Stimulated activated CD4-positive, alpha-beta T cell treated with anti-CD3 and anti-CD28 coated beads, Interleukin-15, amount 100 ng/mL, for 48 hours (primary cell): ENCODE measurements at places on chromosomes 5 and 9.

DNA sequence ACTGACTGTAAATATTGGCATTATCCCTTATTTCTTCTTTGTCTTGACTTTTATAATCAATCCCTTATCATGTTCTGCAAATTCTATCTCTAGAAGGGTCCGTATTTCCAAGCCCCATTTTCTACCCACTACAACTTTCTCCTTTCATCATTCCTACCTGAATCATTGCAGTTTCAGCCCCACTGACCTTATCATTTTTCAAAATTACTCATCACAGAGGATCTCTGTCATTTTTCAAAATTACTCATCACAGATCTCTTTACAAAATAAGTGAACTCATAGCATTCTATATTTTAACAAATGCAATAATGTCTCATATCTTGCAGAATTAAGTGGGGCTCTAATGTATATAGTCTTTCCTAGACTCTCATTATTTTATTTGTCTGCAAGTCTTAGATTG lies 256.9 kb upstream of the COX7C start:
- DNase-seq: no peak

DNA sequence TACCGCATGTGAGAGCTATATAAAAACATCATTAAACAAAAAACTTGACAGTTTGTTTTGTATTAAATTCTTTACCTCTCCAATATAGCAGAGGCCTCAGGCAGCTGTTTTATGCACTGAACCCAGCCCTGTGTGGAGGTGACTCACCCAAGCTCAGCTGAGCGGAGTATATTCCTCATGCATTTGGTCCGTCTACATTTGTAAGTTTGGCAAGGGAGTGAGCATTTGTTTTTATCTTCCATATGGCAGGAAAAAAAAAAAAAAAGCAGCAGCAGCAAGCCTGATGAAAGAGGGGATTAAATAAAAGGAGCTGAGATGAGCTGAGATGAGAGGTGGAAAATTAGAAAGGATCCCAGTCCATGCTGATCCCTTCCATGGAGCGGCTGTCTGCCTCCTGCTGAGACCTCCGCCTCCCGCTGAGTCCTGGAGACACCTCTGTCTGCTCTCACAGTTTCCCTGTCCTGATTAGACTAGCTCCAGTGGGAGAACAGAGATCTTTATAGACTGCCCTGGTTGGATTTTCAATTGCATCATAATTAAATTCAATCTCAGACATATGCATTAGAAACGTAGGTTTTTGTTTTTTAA lies 112.0 kb upstream of the CTNND2 start:
- no peak for DNase-seq

DNA sequence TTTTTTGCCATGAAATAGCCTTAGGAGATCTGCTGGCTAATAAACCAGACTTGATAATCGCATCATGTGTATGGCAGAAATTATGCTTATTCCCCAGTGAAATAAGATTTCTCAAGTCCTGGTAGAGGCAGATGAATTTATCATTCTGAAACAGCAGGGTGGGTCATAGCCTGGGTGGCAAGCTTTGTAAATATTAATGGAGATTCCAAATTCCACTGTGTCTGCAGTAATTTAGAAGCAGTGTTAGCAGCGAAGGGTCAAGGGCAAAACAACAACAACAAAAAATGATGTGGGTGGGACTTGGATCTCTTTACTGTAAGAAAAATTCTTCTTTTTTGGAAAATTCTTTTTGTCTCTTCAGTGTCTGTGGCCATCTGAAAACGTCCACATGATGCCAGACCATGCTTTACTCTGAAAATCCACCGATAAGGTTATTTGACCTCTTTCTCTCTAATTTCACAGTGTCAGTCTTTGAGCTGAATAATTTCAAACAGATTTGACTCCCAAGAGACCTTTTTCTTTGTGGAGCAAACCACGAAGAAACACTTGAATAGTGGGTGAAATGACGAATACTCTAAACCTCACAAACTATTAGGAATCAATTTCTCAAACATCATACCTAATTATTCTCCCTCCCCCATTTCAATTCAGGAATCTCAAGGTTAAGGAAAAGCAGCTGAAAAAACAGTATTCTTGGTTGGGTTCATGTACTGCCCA lies 106.0 kb upstream of the RPS23 start:
- no peak for DNase-seq

GRCh38 chr9:136882109-136882946 lies 4.0 kb upstream of the TRAF2 start:
- DNase-seq: peak; percentile 90

- no peak for DNase-seq
These were observed 87.5 kb downstream of the FANCC start for GRCh38 chr9:95230046-95230445.

DNA sequence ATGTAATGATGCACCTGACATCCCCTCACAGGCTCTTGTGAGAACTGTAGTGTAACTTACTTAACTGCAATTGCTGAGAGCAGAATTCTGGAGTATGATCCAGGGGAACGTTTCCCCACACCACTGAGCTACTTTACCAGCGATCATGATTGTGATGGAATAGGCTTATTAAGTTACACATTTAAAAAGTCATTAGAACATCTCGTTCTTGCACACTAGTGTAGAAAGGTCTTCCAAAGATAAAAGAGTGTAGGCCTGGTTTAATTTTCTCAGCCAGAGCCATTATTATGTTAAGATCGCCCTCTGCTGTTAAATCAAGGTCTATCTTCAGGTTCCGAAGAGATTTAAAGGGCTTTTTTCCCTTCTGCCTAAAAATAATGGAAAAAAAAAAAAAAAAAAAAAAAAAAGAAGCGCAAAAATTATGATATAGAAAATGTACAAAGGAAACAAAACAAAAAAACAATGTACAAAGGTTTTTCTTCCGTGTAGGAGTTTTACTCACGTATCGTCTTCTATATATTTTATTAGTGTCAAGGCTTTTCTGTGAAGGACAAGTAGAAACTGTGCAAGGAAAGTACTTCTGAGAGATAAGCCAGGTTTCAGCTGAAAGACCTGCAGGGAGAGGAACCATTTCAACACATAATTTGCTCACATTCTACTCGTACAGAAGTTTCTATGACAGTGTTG lies 18.6 kb upstream of the MOB3B start:
- no peak for DNase-seq
